ENCODE measurements at places on chromosomes 3 and 15.

GRCh38 chr3:156614642-156615511 is 59.5 kb upstream of the TIPARP start:
- no peak for DNase-seq

DNA sequence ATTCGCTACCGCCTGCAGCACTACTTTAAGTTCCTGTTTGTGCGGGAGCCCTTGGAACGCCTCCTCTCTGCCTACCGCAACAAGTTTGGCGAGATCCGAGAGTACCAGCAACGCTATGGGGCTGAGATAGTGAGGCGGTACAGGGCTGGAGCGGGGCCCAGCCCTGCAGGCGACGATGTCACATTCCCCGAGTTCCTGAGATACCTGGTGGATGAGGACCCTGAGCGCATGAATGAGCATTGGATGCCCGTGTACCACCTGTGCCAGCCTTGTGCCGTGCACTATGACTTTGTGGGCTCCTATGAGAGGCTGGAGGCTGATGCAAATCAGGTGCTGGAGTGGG is 995 bp downstream of the CHST14 start:
- DNase-seq: no peak

GRCh38 chr3:102484-102883 is 94.1 kb upstream of the CHL1 start:
- DNase-seq: no peak

DNA sequence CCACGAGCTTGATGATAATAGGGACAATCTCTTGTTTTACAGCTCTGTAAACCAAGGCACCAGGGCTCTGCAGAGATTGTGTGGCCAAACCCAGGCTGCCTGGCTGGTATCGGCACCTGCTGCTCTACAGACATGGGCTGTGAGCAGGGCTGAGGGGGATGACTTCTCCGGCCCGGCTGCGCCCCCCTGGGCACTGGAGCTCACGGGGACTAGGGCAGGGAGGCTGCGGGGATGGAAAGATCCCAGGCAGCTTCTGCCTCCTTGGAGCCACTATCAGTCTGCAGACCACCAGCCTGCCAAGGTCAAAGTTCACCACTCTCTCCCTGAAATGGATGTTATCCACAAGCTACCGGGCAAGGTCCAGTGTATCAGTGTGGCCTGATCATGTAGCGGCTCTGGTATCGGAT is 22.0 kb upstream of the PIGZ start:
- DNase-seq: no peak

DNA sequence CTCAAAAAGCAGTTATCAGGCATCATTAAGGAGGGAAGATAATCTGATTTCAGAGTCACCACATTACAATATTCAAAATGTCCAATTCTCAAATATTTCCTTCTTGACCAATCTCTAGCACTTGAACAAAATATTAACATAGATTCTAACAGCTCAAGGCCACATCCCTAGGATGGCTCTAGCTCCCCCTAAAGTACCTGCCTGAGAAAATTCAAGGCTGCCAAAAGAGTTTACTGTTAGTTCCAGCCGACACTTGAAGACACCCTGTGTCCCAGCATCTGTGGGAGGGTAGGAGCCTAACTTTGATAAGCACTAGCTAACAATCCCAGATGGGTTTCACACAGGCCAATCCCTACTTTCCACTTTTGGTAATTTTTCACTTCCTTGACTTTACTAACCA is 10.4 kb downstream of the NSMCE3 start:
- DNase-seq: no peak

- DNase-seq: no peak
These were observed 58.4 kb upstream of the DCUN1D1 start for GRCh38 chr3:183038757-183039156.

DNA sequence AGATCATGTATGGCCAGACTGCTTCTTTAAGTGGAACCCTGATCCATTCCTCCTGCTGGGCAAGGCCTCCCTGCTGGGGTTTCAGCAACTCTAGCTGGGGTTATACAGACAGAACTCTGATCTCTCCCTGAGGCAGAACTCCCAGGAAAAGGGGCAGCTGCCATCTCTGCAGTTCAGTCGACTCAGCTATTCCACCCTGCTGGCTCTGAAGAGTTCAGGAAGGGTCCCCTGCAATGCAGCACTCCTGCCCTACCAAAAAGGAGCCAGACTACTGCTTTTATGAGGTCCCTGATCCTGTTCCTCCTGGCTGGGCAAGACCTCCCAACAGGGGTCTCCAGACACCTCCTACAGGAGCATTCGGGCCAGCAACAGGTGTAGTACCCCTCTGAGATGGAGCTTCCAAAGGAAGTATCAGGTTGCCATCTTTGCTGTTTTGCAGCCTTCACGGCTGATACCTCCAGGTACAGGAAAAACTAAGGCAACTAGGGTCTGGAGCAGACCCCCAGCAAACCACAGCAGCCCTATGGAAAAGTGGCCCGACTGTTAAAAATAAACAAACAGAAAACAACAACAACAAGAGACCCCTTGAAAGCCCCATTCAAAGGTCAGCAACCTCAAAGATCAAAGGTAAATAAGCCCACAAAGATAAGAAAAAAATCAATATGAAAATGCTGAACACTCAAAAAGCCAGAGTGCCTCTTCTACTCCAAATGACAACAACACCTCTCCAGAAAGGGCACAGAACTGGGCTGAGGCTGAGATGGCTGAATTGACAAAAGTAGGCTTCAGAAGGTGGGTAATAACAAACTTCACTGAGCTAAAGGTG is 14.2 kb upstream of the CP start:
- DNase-seq: no peak

DNA sequence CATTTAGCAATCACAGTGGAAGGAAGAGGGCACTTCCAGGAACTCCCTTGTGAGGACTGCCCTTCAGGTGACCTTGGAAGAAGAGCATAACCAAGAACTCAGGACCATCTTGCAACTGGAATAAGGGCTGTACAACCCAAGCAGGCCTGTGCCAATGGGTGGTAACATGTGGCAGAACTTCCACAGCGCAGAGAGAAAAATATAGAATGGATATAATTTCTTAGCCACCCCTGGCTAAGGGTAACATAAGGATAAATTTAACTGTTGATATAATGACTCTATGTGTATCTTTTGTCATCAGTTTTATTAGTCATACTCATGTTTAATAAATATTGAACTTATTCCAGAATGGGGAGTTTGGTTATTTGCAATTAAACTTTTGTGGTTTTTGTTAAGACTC is 13.4 kb upstream of the MFSD1 start:
- no peak for DNase-seq

Data from cerebellum (tissue), 4 donors.